NCI-H1930 (cell line): ENCODE measurements at places on chromosomes 5 and 9.

DNA sequence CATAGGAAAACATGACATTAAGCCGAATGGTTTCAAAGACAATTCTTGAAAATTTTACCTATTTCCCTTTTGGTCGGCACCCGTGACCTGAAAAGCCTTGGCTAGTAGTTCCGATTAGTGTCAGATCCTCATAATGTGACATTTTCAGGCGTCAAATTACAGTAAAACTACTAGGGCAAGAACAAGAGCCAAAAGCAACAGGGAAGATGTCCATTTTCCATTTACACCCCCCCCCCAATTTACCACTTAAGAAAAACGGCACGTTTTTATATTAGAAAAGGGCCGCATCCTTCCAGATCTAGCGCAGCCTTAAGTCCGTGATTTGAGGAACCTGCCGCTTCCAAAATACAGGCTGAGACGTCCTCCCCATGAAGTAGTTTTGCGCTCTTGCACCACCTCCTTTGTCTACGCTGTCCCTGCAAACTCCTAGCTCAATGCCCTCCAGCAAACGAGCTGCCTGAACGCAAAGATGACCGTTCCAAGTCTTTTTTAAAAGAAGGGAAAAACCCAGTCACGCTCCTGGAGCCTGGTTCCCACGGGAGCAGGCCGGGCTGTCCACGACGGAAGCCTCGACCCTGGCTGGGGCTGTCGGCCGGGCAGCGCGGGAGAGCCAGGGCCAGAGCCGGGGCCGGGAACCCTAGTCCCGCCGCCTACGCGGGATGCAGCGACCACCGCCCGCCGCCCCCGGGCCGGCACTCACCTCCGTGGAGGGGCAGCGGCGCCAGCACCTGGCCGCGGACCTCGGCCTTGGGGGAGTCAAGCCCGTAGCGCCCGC lies 616 bp downstream of the RNF130 start:
- no peak for DNase-seq

DNA sequence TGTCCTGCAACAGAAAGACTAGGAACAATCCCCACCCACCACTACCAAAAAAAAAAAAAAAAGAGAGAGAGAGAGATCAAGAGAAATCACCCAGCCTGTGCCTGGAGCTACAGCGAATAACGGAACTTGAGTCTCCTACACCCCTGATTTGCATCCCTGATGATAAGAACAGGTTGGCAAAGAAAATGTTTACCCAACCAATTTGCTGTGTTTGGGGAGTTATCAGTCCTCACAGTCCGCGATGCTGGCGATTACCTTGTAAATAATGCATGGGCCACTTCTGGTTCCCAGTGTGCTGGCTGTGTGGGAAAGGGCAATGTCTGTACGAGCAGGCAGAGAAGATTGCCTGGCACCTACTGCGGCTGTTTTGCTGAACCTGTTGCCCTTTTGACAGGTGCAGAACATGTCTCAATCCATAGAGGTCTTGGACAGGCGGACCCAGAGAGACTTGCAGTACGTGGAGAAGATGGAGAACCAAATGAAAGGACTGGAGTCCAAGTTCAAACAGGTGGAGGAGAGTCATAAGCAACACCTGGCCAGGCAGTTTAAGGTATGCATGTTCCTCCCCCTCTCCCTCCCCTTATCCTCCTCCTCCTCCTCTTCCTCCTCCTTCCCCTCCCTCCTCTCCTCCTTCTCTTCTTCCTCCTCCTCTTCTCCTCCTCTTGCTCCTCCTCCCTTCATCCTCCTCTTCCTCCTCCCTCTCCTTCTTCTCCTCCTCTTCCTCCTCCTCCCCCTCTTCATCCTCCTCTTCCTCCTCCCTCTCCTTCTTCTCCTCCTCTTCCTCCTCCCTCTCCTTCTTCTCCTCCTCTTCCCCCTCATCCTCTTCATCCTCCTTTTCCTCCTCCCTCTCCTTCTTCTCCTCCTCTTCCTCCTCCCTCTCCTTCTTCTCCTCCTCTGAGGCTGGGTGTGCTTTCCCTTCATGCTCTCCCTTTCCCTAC lies 8.3 kb downstream of the OLFM1 start:
- no peak for DNase-seq

GRCh38 chr5:11164531-11165294 lies 403.7 kb upstream of the DAP start:
- DNase-seq = no peak

DNA sequence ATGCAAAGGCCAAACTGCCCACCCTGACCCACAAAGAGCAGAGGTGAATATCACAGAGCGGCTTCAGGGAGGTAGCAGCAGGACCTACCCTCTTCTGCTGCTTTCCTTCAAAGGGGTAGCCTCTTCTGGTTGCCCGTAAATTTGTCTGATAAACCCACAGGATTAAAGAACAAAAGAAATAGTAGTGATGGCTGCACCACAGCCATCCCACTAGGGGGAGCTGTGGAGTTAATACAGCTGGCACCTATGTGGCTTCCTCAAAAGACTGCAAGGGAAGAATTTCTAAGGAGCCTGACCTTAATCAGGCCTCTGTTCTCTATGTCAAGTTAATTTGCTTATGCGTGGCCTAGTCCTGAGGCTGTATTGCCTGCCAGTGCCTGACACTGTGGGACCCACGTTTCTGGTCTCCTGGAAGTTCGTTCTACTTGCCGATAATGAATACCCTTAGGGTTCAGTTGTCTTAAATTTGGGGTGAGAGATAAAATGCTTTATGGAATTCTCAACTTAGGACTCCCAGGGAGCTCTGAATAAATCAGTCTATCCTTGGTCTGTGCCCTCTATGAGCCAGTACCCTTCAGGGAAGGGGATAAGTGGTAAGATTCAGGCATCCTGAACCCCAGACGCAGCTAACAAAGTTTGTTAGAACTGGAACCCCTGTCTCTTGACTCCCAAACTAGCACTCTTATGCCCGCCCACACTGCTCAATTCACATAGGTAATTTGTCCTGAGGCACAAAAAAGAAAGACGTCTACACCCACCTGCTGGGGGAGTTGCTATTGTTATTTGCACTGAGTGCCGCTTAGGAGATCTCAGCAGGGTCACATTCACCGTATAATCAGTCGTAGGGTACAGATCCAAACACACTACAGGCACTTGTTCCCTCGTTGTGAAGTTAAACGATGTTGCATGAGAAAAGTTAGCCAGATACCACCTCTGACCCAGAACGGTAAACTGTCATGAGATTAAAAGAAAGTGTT lies 77.1 kb downstream of the SUSD1 start:
- peak; percentile 16 for DNase-seq

GRCh38 chr5:175501759-175502158 lies 23.4 kb downstream of the SFXN1 start:
- no peak for DNase-seq

DNA sequence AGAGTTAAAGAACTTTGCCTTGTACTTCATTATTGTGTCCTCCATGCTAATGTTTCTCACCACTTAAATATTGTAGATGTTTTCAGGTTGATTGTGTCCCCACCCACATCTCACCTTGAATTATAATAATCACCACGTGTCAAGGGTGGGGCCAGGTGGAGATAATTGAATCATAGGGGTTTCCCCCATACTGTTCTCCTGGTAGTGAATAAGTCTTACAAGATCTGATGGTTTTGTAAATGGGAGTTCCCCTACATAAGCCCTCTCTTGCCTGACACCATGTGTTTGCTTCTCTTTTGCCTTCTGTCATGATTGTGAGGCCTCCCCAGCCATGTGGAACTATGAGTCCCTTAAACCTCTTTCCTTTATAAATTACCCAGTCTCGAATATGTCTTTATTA lies 248.3 kb downstream of the FBXL7 start:
- DNase-seq = no peak
